ENCODE measurements at places on chromosomes 2 and 18.
A peak's percentile ranks its signal among the peaks of the same experiment; 100 is the strongest.

GRCh38 chr2:224850081-224850480 lies 133.9 kb upstream of the CCDC195 start:
- no peak for DNase-seq

- DNase-seq, result no peak
Measured at GRCh38 chr2:37005118-37005868, 39.0 kb upstream of the STRN start.

GRCh38 chr2:134372611-134373131 lies 118.8 kb downstream of the MGAT5 start:
- DNase-seq, result peak; percentile 69

DNA sequence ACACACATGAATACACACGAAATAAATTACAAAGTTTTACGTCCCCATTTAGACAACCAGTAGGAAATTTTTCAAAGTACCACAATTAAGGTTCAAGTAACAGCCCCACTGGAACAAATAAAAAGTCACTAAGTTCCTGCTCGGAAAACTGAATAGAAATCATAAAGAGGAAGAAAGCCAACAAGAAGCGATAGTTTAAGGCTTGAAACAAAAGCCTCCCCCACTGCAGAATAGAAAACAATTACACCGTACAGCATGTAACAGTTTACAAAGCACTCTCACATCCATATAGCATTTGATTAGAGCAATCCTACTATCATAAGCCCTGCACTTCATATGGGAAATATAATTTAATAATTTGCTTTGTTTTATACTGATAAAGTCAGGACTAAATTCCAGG lies 15.5 kb downstream of the KLF7 start:
- DNase-seq, result no peak

DNA sequence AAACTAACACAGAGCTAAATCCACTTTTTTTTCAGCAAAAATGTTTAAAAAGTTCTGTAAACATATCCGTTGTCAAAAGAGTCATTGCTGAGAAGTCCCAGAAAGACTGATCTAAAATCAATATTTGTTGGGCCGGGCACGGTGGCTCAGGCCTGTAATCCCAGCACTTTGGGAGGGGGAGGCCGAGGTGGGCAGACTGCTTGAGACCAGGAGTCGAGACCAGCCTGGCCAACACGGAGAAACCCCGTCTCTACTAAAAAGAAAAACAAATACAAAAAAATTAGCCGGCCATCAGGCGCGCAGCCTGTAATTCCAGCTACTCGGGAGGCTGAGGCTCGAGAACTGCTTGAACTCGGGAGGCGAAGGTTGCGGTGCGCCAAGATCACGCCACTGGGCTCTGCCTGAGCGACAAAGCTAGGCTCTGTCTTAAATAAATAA lies 1.4 kb downstream of the OLA1 start:
- DNase-seq, result no peak

GRCh38 chr2:54549917-54550518 lies 93.9 kb downstream of the SPTBN1 start:
- DNase-seq, result no peak

DNA sequence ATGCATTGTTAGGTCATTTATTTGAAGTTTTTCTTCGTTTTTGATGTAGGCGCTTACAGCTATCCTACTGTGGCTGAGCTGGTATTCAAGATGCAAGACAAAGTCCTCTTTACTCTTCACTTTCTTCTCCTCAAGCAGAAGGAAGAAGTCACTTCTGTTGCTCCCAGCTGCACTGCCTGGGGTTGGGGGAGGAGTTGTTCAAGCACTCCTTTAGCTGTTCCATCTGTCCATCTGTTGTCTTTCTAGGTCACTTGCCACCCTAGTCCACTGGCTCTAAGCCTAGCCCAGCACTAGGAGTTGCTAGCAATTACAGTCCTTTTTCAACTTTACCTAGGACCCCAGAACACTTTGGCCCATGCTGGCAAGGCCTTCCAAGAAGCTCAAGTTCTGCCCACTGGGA lies 200.6 kb upstream of the RBMS1 start:
- DNase-seq, result no peak

- peak; percentile 23 for DNase-seq
Measured at GRCh38 chr2:37588316-37588777, 83.1 kb downstream of the CDC42EP3 start.

DNA sequence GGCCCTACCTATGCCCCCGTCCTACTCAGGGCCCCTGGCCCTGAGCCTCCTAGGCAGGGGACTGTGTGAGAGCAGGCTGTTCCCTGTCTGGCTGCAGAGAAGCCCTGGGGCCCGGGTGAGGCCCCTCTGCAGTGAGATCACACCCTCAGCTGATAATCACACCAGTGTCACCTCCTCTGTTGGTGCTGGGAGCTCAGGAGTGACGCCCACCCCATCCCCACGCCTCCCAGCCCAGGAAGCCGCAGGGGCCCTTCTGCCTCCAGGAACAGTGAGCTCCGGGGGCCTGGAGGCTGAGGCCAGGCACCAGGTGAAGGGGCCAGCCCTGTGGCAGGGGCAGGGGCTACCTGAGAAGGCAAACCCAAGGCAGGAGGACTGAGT lies 20.0 kb downstream of the KCNIP3 start:
- DNase-seq, result no peak

GRCh38 chr2:30410217-30410616 lies 36.8 kb upstream of the LCLAT1 start:
- no peak for DNase-seq

GRCh38 chr2:186887107-186888090 lies 38.4 kb upstream of the ZSWIM2 start:
- DNase-seq, result no peak

DNA sequence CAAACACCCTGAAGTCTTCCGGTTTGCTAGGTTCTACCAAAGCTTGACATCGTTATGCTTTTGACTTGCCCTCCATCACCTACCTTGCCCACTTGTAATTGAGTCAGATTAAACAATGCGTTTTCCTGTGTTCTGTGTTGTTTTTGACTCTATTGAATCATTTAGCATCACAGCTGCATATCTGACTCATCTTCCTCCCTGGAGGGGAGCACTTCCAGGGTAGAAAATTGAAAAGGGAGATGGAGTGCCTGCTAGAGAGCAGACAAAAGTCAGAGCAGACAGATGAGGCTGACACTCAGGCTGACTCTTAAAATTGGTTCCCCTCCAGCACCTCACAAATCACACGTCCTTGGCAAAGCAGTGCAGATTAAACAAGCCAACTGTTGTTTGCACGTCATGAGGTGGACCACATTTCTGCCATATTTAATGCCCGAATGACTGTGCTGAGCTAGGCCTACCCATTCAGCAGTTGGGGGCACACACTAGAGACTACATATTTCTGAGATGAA lies 2.2 kb downstream of the MPP4 start:
- peak; percentile 7 for DNase-seq

DNA sequence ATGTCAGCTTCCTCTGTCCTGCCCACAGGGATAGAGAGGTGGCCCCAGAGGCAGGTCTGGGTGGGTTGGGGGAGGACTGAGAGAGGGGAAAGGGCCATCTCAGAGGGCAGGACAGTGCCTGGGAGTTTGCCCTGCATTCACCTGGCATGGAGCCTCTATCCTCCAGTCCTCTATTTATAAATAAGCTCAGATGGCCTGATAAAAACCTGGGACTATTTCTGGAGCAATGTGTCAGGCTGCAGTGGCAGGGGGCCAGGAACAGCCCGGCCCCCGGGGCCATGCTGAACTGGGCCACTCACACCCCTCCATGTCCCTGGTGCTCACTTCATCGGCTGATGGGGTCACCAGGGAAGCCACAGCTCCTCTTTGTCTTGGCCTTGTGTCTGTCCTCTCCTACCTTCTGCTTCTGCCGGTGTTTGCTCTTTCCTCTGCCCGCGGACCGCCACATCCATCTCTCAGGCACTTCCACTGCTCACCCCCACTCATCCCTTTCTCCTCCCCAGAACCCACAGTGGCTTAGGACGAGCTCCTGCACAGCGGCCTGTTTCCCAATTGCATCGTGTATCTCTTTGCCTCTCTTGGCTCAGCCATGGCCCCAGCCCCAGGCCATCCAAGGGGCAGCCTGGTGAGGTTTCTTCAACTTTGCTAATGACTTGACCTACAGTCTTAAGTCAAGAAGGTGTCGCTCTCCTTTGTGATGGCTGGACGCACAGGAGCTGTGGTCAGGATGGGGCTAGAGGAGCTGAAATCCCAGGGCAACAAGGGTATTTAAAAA lies 38.8 kb downstream of the SCTR start:
- no peak for DNase-seq

DNA sequence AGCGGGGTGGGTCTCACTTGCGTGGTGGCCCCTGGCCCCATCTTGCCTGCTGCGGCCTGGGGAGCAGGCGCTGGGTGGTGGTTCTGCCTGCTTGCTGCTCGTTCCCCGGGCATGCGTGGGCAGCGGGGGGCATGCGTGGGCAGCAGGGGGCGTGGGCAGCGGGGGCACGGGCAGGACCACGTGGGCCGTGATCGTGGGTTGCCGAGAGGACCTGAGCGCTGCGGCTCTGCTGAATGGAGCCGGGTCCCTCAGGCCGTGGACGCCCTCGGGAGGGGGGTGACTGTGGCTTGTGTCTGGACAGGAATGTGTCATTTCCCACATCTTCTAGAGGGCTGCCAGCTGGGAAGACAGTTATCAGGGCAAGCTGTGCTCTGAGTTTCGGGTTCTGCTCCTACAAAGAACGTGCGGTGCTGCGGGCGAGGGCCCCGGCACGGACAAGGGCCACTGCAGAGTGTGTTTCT lies 8.3 kb upstream of the GAL3ST2 start:
- no peak for DNase-seq

DNA sequence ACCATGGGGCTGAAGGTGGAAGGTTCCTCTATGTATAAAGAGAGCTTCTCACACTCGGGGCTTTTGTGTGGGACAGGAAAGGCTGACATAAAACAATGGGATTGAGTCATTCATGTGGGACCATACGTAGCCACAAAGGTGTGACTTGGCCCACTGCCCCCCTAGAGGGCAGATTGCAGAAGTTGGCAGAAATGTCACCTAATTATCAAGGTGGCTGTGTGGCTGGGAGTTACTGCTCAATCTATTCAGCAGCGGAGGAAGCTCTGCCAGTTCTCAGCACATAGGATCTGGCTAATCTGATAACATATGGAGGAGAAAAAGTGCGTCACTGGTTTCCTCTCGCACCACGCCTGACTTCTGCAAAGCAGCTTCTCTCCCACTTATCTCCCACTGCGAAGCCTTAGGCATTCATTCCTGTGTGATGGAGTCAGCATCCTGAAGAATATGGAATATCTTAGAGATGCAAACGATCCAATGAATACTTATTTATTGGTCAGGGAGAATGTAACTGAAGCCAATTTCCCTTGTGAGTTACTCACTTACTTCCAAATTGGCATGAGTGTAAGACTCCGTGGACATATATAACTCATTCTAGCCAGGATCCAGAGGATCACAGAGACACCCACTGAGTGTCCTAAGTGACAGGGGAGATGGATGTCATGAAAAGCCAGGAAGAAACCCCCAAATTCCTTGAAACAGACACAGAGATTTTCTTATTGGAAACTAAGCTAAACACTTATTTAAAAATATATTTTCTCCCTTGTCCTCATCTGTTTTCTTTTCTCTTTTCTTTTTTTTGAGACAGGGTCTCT lies 344.8 kb downstream of the TGIF1 start:
- no peak for DNase-seq

GRCh38 chr2:153808679-153809078 lies 63.0 kb upstream of the GALNT13 start:
- DNase-seq, result no peak

DNA sequence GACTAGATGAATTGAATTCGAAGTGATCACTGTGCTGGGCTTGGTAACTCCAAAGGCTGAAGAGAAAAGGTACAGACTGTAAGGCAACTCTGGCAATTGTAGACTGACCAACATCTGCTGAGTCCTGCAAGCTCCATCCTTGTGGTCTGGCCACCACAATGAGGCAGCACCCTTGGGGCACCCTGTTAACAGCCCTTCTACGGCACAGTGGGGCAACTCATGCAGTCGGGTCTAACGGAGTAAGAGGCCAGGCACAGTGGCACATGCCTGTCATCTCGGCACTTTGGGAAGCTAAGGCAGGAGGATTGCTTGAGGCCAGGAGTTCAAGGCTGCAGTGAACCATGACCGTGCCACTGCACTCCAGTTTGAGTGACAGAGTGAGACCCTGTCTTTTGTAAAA lies 126.8 kb downstream of the ZAP70 start:
- no peak for DNase-seq

- DNase-seq, result no peak
Measured at GRCh38 chr2:235283246-235283645, 210.6 kb upstream of the AGAP1 start.

GRCh38 chr18:25517881-25518715 lies 166.1 kb upstream of the ZNF521 start:
- DNase-seq, result no peak

DNA sequence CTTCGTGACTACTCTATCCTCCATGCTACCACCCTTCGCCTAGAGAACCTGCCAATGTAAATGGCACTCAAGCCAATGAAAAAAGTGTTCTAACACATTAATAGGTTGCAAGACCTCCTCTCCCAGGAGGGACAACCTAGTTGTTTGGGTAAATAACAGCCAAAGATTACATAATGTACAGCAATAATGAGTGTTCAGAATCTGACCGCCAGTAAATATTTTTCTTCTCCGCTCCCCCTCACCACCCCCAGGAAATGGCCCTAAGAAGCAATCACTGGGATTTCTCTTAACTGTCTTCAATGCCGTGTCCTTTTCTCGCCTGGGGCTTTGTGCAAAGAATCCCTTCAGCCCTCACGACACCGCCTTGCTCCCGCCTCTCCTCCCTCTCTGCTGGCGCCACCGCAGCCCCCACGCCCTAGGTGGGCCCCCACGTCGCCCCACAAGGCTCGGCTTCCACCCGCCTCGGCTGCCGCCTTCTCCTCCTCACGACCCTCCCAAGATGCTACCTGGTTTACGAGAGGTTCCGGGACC lies 458 bp downstream of the HYCC2 start:
- DNase-seq, result no peak

- no peak for DNase-seq
Measured at GRCh38 chr2:34632327-34632726, 1033.2 kb upstream of the FAM98A start.

GRCh38 chr18:56841836-56842235 lies 190.7 kb downstream of the WDR7 start:
- no peak for DNase-seq

DNA sequence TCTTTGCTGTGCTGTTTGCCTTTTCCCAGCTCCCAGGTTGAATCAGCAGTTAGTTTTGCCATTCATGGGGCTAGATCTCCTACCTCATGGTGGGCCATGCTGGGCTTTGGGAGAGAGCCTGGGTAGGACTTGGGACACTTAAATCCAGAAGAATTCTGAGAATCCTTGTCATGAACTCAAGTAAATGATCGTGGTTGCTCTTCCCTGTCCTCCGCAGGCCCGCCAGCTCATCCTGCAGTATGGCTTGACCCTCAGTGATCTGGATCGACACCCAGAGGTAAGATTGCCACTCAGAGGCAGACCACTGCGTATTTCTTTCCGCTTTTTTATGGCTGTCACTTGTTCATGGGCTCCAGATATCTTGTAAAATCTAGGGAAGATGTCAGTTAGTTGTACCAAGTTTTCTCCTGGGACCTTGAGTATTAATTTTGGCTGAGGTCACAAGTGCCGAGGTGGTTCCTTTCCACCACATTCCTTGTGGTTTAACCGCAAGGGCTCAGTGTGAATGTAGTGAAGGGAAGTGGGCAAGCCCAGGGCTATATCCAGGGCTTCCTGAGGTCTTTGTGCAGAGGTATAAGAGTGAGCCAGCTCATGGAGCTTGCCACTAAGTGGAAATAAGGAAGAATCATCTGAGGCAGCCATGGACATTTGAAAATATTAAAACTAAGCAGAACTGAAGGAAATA lies 37.7 kb downstream of the RPIA start:
- no peak for DNase-seq

Data from NCI-H345 (cell line).